ENCODE measurements at places on chromosomes 13 and 19.

DNA sequence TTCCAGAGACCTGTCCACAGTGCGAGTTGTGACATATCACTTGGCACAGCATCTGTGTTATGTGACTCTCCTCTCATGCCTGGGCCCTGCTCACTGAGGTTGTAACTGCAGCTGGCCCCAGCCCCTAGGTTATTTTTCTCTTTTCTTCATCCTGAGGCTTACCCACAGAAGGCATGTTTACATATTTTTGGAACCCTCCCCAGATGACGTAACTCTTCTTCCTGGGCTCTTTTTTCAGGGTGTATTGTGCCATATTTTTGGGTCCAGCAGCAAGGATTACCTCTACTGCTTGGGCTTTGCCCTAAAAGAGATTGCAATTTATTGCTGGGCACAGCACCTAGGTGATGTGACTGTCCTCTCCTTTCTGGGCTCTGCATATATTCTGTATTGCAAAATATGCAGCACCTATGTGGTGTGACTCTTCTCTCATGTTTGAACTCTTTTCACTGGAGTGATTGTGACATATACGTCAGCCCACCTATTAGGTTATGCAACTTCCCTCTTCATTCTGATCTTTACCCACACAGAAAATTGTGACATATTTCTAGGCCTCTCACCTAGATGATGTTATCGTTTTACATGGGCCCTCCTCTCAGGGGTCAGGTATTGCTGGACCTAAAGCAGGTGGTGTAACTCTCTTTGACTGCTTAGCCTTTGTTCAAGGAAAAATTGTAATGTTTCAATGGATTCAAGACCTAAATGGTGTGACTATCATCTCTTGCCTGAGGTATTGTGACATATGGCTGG, 64.5 kb upstream of the ZNF724 start:
- no peak for DNase-seq

DNA sequence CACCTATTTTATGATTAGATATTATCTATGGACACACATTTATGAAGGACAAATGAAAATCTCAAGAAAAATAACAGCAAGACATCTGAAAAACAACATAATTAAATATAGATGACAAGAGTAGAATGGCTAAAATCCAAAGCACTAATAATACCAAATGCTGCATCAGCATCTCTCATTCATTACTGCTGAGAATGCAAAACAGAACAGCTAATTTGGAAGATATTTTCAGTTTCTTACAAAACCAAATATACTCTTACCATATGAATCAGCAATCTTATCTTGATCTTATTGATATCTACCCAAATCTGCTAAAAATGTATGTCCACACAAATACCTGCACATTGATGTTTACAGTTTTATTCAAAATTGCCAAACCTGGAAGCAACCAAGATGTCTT, 829.1 kb upstream of the MIR17HG start:
- DNase-seq, result no peak

DNA sequence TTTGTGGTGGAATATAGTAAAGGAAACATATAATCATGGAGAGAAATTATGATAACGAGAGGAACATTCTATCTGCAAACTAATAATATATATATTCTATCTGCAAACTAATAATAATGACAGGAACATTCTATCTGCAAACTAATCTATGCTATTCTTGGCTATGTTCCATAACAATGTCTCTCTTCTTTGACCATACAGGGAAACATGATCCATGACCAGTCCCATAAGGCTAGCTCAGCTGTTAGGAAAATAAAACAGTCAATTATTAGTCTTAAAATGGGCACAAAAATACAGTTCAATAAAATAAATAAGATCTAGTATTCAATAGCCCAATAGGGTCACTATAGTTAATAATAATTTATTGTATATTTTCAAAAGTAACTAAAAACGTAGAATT, 707.8 kb upstream of the PCDH20 start:
- no peak for DNase-seq

DNA sequence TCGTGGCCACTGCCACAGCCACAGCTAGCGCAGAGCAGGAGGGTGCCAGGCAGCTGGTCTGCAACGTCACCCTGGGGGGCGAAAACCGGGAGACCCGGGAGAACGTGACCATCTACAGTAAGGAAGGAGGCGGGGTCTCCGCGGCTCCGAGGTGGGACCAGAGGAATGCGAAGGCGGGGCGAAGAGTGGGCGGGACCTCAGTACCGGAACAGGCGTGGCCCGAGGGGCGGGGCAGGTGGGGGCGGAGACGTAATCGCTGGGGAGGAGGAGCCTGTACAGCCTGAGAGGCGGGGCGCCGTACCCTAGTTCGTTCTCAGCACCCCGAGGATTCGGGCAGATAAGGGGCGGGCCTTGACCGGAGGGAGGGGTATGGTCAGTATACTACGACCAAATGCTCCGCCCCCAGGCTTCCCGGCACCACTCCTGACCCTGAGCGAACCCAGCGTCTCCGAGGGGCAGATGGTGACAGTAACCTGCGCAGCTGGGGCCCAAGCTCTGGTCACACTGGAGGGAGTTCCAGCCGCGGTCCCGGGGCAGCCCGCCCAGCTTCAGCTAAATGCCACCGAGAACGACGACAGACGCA, 2.5 kb downstream of the ICAM5 start:
- peak; percentile 44 for DNase-seq

- no peak for DNase-seq
These were observed 4.2 kb upstream of the ZIC2 start for GRCh38 chr13:99977334-99977911.

GRCh38 chr19:14440049-14440448, 6.9 kb downstream of the PKN1 start:
- DNase-seq, result no peak

DNA sequence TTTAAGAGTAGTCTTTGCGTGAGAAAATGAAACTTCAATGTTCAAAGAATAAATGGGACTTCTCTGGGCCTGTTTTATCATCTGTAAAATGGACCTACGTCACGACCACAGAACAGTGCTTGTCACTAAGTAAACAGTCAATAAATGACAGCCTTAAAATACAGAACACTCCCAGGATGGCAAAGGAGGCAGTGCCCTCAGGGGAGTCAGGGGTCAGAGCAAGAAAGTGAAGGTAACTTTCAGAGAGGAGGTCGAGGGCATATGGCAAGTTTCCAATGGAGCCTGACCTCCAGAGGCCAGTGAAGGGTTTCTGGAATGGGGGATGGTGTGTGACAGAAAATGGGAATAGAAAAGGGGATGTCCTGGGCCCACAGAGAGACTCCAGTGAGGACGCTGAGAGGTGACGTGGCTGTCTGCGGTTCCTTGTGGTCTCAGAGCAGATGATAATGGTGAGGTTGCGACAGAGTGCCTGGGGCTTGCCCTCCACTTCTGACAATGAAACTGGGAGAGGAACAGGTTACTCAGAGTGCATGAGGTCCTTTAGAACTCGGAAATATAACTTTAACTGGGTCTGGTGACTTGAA, 91.8 kb downstream of the UBL3 start:
- no peak for DNase-seq

- no peak for DNase-seq
These were observed 26.5 kb downstream of the FPR3 start for GRCh38 chr19:51821456-51821855.

- peak; percentile 11 for DNase-seq
These were observed 78.7 kb downstream of the IPO5 start for GRCh38 chr13:98032168-98032567.

DNA sequence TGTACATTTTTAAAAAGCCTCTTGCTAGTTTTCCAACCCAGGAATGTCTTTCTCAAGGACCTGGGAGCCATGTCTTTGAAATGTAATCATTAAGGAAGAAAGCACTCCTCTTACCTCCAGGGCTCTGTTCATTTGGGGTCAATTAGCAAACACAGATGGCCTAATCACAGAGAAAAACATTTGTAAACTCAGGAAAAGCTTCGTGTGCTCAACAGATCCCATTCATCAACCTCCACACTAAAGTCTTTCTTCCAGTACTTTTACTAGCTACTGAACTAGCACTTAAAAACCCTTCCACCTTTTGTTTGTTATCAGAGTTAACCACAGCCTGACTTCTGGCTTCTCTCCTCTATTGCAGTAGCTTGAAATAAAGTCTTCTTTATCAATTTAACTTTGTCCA, 441.4 kb downstream of the PCDH20 start:
- no peak for DNase-seq

GRCh38 chr19:53868892-53869804, 1.5 kb downstream of the MYADM start:
- DNase-seq, result peak; percentile 62

- peak; percentile 44 for DNase-seq
These were observed 484.8 kb downstream of the PCDH9 start for GRCh38 chr13:66745307-66745706.

DNA sequence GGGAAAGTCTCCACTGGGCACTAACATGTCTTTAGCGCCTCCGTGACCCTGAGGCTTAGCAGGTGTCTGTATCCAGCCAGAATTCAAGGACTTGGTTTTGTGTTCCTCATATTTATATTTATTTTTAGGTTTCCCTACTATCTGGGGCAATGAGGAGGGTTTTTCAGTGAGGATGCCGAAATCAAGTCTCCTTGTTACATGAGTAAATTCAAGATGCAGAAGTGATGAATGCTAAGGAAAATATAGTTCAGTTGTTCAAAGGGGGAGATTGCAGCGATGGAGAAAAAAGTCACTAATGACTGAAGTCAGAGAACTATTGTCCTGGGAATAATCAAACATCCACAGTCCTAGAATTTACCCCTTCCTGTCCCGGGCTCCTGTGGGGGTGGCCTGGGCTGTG, 791 bp upstream of the ADGRE2 start:
- no peak for DNase-seq

DNA sequence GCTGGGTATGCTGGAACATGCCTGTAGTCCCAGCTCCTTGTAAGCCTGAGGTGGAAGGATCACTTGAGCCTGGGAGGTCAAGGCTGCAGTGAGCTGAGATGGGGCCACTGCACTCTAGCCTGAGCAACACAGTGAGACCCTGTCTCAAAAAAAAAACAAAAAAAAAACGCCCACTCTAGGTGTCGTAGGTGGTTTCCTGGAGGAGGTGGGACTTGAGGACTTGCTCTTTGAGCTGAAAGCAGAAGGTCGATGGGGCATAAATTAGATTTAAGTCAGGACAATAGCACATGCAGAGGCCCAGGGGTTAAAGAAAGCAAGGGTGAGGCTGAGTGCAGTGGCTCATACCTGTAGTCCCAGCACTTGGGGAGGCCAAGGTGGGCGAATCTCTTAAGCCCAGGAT, 12.9 kb upstream of the ILF3 start:
- DNase-seq, result no peak

DNA sequence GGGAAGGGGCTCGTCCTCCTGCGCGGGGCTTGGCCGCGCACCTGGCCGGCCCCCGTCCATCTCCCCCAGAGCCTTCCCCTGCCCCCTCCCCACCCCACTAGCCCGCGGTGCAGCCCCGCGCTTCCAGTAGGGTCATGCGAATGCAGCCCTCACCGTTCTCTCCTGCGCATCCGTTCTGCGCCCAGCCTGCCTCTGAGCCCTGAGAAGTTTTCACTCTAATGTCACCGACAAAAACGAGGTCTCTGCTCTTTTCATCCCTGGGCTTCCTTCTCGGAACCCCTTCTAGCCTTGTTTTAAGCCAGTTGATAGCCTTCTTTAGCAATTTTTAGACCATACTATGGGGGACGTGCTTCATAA, 97.4 kb downstream of the ATP8A2 start:
- DNase-seq, result no peak

DNA sequence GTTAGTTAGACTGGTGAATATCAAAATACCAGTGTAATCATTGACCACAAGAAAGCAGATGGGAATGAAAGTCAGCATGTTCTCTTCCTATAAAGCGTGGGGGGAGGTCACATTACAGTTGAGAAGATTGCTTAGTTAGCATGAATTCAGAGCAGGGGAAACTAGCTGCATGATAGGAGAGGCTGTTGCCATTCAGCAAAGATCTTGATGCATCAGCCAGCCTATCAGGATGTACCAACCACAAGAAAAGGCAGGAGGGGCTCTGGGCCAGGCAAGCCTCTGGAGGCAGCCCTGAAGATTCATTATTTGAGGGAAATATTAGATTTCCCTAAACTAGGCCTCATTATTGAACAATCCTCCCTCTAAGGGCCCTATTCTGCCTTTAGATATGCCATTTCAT, 5.0 kb upstream of the MTMR6 start:
- peak; percentile 76 for DNase-seq

GRCh38 chr19:21626924-21627697, 121.7 kb downstream of the ZNF429 start:
- DNase-seq, result no peak

- DNase-seq, result peak; percentile 17
These were observed 247.7 kb upstream of the SLITRK1 start for GRCh38 chr13:84129966-84130365.

DNA sequence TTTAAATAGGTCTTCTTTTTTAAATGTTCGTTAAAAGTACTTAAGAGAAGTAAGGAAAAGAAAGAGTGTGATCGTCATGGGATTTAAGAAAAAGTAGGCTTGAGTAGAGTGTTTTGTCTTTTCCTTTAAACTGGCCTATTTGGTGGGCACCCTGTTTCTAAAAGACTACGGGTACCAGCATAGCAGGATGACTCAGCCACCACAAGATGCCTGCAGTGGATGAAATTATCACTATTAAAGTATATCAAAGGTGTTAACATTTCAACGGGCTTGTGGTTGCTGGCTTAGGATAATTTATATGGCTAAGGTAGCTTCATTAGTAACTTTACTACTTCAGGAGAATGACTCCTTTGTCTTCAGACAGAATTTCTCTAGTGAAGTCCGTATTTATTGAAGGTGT, 112.6 kb downstream of the STARD13 start:
- no peak for DNase-seq

- DNase-seq, result no peak
These were observed 19.1 kb upstream of the FAM216B start for GRCh38 chr13:42762251-42762650.

- no peak for DNase-seq
These were observed 2.6 kb downstream of the CNN1 start for GRCh38 chr19:11541238-11541637.

DNA sequence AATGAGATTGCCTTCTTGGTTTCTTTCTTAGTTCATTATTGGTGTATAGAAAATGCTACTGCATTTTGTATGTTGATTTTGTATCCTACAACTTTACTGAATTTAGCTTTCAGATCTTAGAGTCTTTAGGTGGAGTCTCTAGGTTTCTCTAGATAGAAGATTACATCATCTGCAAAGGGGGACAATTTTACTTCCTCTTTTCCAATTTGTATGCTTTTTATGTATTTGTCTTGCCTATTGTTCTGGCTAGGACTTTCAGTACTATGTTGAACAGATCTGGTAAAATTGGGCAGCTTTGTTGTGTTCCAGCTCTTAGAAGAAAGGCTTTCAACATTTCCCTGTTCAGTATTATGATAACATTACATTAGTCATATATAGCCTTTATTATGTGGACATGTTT, 101.0 kb upstream of the SPRY2 start:
- DNase-seq, result no peak

- peak; percentile 89 for DNase-seq
These were observed 8.2 kb upstream of the MEIS3 start for GRCh38 chr19:47427241-47428176.

DNA sequence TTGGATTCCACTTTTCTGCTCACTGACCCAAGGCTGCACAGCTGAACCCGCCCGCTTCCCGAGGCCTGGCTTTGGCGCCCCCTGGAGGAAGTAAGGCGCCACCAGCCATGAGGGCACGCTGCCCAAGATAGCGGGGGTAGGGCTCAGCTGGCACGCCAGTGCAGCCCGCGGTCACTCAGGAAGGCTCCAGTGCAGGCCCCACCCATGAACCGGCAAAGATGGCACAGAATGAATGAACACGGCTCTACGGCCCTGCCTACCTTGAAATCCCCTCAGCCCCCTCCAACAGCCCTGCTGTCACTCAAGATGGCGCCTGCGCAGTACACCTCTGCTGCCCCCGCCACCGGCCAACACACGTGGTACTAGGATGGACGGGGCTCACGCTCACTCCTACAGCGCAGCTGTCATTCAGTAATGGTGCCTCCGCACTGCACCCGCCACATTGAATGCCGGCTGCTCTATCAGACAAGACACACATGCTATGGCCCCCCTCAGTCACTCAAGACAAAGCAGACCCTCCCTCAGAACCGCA, 3.0 kb downstream of the PEG3 start:
- peak; percentile 94 for DNase-seq

Data from brain (organoid and tissue), 16 donors.